ENCODE measurements at places on chromosomes 7 and 10.
A peak's percentile ranks its signal among the peaks of the same experiment; 100 is the strongest.

- no peak for DNase-seq
These were observed 125.8 kb downstream of the TPST1 start for GRCh38 chr7:66330961-66331360.

DNA sequence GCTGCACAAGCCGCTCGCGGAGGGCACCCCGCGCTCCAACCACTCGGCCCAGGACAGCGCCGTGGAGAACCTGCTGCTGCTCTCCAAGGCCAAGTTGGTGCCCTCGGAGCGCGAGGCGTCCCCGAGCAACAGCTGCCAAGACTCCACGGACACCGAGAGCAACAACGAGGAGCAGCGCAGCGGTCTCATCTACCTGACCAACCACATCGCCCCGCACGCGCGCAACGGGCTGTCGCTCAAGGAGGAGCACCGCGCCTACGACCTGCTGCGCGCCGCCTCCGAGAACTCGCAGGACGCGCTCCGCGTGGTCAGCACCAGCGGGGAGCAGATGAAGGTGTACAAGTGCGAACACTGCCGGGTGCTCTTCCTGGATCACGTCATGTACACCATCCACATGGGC is 50.0 kb downstream of the FIGNL1 start:
- no peak for DNase-seq

GRCh38 chr10:75012471-75012870 is 99.0 kb upstream of the SAMD8 start:
- DNase-seq: no peak

GRCh38 chr7:110988890-110989501 is 101.9 kb upstream of the LRRN3 start:
- DNase-seq: no peak

DNA sequence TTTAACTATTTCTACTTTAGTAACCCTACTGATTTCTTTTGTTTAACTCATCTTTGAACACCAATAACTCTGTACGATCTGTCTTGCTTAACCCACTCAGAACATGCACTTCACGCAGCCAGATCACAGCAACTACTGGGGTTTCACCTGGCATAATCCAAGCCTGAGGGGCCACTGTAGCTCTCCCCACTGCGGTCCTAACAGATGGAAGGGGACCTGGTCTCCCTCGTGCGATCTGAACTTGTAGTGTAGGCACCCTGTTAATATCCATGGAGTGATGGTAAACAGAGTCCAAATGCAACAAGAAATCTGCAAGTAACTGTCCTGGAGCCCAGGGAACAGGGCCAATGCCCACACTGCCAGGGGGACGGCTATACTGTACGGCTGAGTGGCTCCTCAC is 45.5 kb downstream of the INSIG1 start:
- DNase-seq: no peak

- no peak for DNase-seq
These were observed 1.4 kb downstream of the FAM3C start for GRCh38 chr7:121394709-121395140.

DNA sequence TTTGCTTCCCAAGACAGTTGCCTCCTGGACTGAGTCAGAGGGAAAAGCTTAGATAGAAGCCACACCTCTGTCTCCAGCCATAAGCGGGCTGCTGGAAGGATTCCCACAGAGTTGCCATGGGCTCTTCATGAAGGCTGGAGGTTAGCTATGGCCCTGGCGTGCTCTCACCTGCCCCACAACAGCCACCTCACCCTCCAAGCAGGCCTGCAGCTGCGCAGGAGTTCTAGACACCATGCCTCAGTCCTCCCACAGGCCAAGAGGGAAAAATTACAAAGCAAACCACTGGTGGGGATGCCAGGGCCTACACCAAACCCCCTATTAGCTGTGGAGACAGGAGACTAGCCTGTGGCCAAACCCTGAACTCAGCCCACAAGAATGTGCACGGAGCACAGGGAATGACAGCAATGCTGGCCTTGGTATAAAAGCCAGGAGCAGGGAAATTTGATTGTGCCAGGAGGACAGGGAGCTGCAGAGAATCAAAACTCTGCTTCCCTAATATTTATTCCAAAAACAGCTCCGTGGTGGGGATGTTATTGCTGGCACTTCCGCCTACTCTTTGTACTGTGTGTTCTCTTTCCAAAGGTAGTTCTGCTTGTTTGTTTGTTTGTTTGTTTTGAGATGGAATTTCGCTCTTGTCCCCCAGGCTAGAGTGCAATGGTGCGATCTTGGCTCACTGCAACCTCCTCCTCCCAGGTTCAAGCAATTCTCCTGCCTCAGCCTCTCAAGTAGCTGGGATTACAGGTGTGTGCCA is 60.3 kb upstream of the STK17A start:
- DNase-seq: no peak

GRCh38 chr10:88059190-88059589 is 195.8 kb downstream of the PTEN start:
- DNase-seq: no peak

- no peak for DNase-seq
These were observed 145.4 kb downstream of the SNX10 start for GRCh38 chr7:26437003-26437532.

DNA sequence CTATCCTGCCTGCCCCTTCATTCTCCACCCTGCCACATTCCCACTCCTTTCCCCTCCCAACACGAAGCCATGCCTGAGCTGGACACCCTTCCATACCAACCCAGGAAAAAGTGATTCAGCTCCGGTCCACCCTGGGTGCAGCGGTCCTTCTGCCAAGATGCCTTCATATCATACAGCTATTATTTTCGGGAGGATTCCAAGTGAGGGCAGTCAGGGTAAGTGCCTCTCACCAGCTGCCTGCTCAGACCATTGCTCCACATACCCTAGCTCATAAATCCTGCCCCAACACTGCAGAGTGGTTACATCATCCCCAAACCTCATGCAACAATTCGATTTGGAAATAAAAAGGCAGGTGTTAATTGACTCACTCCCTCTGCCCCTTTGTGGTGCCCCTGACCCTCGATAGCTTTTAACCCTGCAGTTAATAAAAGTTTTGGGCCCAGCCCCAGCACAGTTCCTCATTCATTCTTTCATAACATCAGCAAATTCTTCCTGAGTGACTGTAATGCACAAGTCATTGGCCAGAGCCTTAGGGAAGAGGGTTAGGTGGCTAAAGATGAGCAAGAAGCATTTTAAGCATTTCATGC is 42.6 kb downstream of the ZNF503 start:
- DNase-seq: no peak

DNA sequence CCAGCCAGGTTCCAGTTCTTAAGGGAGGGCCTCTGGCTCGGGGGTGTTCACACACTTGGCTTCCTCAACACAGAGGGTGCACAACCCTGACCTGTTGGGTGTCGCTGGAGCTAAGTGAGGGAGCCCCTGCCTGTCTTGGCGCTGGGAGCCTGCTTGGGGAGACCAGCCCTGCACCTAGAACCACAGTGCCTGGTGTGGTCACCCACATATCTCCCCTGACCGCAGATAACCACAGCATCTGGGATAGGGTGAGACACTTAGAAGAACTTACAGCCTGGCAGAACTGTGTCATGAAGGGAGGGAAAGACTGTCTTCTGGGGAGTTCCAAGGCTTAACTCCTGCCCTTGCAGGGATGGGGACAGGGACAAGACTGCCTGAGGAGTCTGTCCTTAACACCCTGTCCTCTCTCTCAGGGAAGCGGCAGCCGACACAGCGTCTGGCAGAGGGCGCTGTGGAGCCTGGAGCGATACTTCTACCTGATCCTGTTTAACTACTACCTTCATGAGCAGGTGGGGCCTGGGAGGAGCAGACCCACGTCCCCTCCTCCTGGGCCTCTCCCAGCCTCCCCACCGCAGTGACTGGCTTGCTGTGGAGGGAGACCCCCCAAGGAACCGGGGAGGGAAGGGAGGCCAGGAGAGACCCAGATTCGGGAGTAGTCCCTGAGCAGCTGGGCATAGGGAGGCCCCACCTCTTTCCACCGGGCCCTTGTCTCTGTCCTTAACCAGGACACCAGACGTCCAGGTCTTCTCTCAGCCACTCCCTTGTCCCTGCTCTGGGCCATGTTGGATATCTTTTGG is 59.0 kb downstream of the PALD1 start:
- peak; percentile 22 for DNase-seq

- no peak for DNase-seq
These were observed 21.1 kb upstream of the HBP1 start for GRCh38 chr7:107147464-107148393.

DNA sequence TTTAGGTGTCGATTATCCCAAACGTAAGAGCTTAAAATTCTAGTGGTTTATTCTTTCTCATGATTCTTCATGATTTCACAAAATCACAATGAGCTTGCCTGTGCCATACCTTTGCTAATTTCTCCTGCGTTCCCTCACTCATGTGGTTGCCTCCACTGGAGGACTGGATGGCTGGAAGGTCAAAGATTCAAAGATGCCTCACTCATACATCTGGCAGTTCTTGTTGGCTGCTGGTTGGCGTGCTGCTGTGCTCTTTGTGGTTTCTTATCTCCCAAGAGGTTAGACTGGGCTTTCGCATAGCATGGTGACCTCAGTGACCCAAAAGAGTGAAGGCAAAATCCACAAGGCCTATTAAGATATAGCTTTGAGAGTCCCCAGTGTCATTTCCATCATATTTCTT is 877.6 kb upstream of the AUTS2 start:
- DNase-seq: no peak

DNA sequence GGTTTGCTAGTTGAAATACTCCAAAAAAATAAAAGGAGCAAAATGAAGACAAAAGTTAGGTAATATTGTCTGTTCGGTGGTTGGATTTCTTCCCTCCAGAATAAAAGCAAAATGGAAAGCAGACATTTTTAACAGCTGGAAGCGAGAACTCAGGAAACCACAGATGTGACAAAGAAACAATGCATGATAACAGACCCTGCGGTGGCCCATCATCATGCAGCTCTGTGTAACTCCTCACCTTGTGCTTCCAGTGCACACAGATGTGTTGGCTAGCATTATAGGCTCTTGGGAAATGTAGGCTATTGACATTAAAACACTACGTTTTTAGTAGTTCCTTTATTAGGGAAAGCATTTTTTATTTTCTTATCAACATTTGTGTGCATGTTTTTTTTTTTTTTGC is 53.9 kb upstream of the ARL4A start:
- DNase-seq: no peak

DNA sequence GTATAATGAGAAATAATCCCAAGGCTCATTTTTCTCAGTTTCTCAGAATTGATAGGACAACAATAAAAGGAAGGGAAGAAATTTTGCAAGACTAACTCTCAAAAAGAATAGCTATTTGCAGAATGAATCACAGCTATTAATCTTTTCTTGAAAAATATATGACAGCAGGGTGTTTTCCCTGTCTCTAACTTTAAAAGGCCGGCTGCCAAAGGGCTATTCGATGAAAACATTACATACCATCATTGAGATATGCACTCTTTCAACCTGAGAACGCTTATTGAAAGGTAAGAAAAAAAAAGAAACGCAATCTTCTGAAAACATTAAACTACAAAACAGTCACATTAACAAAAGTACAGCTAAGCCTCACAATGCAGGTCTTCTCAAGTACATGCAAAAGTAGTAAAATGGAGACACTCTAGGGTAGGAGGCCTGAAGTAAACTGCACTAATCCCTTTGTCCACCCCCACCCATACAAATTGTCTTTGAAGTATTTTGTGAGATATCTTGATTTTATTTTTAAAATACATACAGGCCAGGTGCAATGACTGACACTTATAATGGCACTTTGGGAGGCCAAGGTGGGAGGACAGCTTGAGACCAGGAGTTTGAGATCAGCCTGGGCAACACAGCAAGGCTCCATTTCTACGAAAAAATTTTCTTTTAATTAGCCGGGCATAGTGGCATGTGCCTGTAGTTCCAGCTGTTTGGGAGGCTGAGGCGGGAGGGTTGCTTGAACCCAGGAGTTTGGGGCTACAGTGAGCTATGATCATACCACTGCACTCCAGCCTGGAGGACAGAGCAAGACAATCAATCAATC is 83.0 kb downstream of the PARD3 start:
- DNase-seq: no peak

DNA sequence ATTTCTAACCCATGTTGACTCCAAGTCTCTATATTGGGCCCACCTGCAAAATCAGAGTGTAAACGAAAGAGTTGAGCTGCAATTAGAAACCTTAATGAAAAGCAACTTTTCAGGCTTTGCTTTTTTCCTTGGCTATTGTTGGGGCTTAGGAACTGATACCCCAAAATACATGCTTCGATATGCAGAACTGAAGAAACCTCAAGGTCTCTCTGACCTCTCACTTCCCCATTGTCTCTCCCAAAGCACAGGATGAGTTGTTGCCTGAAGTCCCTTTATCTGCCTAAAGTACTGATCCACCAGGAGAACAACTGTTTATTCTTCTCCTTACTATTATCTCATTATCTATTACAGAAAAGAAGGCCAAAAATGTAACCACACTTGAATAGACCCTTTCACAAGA is 666.0 kb upstream of the LRRTM3 start:
- no peak for DNase-seq

DNA sequence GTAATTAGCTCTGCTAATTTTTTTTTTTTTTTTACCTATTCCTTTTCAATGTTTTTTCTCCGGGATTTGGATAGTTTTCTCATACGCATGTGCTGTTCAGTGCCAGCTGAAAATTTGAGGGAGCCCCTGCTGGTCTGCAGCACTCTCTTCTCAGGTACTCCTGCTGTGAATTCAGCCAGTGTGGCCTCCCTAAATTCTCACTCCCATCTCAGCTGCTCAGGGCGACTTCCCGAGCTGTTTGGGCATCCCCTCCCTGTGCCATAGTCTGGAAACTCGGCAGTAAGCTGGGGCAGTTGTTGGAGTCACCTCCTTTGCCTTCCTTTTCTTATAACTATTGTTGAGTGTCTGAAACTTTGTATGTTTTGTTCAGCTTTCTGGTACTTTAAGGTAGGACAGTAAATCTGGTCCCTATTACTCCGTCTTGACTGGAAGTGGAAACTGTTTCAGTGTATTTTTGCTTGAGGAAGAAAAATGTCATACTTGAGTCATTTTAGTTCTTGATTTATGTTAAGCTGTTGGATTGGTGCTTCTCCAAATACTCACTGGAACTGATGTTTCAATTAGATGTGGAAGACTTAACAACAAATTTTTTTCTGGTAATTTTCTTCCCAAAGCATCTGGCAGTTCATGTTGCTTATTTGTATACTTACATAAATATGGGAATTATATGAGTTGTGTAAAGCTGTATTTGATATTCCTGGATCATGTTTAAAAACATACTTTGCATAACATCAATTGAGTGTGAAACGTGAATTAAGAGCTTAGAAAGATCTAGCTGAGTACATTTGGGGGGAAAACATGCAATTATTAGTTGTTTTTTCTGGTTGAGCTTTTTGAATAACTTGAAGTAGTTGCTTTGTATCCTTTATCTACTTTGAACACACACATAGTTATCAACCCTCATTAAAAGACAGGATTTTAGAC is 33.7 kb downstream of the MINPP1 start:
- no peak for DNase-seq

GRCh38 chr10:100327007-100327717 is 2.9 kb downstream of the PKD2L1 start:
- no peak for DNase-seq

DNA sequence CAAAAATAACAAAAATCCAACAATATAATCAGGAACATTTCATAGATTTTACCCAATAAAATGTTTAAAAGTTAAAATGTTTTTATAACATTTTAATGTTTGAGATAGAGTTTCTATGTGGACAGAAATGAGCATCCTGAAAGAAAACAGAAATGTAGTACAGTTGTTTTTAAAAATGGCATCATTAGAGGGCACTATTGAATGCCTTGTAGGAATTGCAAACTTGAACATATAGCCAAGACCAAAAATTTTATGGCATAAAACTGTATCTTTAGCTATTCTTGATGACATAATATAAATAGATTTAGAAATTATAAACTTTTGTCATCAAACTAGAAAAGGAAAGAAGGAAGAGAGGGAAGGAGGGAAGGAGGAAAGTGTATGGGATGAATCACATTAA is 1372.7 kb downstream of the GATA3 start:
- no peak for DNase-seq

Data from stimulated activated CD4-positive, alpha-beta T cell treated with anti-CD3 and anti-CD28 coated beads, Interleukin-12 subunit alpha, Interleukin-12 subunit beta, amount 100 ng/mL, for 24 hours (primary cell).